ENCODE measurements at places on chromosomes 16 and 17. TPM values are rescaled to one million over a fixed set of nuclear protein-coding genes. Genes with fewer than 3 reads are reported as not detected.

Gene PDILT
- total RNA-seq: not detected

Gene RTN4RL1
- 0.83 TPM for total RNA-seq

Gene MYO1C
- total RNA-seq: 57.2 TPM

Gene UNK
- 40.6 TPM for total RNA-seq

Gene KRT16
- total RNA-seq: 1.0 TPM

Gene CHD9NB
- total RNA-seq: 0.17 TPM

Gene TERB1
- not detected for total RNA-seq

Gene OTOA
- total RNA-seq: not detected

Gene ENPP7
- total RNA-seq: not detected

GRCh38 chr17:62780269-62780668, 27.8 kb downstream of the MARCHF10 start:
- peak; percentile 51 for DNase-seq

- no peak for DNase-seq
These were observed 104.8 kb downstream of the CACNG3 start for GRCh38 chr16:24360936-24361335.

- no peak for DNase-seq
These were observed 34.3 kb upstream of the ATP2C2 start for GRCh38 chr16:84334058-84334457.

- no peak for DNase-seq
These were observed 14.9 kb downstream of the CEP112 start for GRCh38 chr17:66177048-66177447.

- no peak for DNase-seq
These were observed 10.4 kb downstream of the TP53I13 start for GRCh38 chr17:29578626-29579485.

- no peak for DNase-seq
These were observed 1.4 kb upstream of the MAP1LC3B start for GRCh38 chr16:87390641-87391323.

- DNase-seq: no peak
These were observed 22.5 kb downstream of the HEXIM2 start for GRCh38 chr17:45184144-45184543.

- DNase-seq: no peak
These were observed 17.4 kb upstream of the MYO15B start for GRCh38 chr17:75570034-75570676.

DNA sequence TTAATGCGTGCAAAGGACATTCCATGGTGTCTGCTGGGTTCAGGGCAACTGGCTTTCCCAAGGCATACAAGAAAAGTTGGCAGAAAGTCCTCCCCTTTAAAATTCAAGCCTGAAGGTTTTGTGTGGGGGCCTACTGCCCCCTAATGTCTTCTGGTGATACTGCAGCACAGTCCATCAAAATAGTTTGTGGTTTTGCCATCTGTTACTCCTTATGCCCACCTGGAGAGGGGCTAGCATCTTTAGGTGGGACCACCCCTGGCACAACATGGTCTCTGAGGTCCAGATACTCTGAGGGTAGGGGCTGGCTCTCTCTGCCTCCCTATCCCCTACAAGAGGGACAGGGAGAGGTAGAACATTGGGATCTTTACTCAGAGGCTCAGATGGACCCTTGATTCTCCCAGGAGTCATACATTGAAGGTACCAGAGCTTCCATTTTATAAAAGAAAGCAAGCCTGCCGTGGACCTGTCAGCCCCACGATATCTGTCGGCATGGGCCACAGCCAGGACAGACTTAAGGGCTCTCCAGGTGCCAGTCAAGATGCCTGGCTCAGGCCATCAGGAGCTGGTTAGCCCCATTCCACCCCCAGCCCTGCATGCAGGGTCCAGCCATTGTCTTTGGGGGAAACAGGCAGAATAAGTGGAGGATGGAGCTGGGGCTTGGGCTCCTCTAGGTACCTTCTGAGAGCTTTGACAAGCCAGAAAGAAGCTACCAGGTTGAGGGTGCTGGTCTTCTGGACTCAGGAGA, 6.3 kb downstream of the ESRP2 start:
- no peak for DNase-seq

GRCh38 chr17:60952747-60953146, 275.1 kb downstream of the BCAS3 start:
- no peak for DNase-seq

DNA sequence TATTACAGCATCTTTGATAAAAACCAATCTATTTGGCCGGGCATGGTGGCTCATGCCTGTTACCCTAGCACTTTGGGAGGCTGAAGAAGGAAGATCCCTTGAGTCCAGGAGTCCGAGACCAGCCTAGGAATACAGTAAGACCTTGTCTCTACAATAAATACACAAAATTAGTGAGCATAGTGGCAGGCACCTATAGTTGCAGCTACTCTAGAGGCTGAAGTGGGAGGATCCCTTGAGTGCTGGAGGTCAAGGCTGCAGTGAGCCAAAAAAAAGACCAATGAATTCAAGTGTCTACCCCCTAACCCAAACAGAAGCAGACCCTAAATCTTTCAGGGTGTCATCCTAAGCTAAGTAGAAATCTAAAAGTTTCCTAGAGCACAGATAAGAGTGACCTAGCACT, 7.3 kb upstream of the MEIOC start:
- no peak for DNase-seq

- no peak for DNase-seq
These were observed 17.5 kb upstream of the SPNS2 start for GRCh38 chr17:4480929-4481898.

DNA sequence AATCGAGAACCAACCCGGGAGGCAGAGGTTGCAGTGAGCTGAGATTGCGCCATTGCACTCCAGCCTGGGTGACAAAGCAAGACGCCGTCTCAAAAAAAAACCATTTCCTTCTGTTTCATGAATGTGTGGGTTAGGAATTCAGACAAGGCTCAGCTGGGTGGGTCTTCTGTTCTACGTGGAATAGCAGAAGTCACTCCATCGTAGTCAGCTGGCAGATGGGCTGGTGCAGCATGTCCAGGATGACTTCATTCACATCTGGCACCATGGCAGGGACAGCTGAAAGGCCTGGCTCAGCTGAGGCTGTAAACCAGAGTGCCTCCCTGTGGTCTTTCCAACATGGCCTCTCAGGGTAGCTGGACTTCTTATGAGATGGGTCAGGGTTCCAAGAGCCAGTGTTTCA, 89.0 kb downstream of the C17orf67 start:
- DNase-seq: no peak

GRCh38 chr16:51095084-51095881, 55.8 kb downstream of the SALL1 start:
- DNase-seq: no peak

GRCh38 chr17:31388770-31389656, 2.5 kb upstream of the RAB11FIP4 start:
- peak; percentile 50 for DNase-seq

GRCh38 chr17:19867079-19867328, 732 bp downstream of the ULK2 start:
- DNase-seq: peak; percentile 70

DNA sequence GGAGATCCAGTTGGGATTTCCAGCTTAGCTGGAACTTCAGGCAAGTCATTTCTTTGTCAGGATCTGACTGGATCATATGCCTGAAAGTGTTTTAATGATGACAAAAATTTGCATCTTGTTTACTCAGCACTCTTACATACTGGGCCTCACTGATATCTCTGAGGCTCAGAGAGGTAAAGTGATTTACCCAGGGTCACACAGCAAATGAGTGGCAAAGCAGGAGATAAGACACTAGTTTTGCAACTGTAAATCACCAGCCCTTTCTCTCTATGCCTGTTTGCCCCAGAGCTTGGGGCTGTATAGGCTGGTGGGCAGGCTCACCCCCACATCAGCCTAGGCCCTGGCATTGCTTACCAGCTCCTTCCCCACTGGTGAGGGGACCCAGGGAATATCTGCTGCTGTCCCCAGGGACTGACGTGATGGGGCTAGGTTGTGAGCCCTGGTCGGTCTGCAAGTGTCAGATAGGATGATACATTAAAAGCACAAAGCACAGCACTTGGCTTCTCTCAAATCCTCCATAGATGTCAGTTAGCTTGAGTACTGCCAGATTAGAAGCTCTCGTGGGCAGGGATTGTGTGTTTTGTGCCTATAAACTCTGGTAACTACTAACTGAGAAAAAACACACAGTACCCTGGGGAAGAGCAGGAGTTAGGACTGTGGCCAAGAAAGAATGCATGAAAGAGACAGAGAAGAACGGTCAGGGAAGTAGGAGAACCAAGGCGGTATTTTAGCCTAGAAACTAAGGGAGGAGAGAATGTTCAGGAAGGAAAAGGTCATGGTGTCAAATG, 165.4 kb downstream of the COPRS start:
- DNase-seq: no peak

DNA sequence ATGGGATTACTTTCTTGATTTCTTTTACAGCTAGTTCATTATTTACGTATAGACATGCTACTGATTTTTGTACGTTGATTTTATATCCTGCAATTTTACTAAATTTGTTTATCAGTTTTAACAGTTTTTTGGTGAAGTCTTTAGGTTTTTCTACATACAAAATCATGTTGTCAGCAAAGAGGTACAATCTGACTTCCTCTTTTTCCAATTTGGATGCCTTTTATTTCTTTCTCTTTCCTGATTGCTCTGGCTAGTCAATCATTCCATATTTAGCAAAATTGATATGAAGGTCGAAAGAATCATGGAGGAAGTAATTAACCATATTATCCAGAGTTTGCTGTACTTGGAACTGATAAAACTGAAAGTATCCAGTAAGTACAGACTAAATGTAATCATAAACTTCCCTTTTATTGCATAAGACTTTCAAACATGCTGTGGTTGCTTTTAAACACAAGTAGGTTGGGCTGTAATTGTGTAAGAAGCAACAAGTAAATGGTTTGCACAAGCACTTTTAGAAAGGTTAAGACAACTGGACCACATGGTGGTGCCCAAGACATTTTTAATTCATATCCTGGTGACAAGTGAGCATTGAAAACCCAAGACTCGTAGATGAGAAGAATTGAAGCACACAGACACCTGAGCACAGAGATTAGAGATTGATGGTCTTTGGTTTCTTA, 8.4 kb downstream of the GDE1 start:
- DNase-seq: no peak

DNA sequence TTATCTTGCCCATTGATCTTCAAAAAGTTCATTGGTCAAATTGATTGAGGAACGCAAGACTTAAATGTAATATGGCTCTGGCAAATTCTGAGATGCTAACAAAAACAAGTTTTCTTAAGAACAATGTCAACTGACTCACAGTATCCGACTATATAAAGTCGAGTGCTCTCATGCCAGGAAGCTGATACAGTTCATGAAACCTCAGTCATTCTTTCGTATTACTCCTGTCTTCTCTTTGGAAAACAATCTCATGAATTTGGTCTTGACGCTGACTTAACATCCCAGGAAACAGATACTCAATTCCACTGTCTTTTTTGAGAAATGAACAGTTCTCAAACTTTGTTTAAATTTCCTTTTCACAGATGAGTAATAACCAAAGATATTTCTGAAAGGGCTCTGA, 704.9 kb downstream of the MAF start:
- DNase-seq: peak; percentile 27

DNA sequence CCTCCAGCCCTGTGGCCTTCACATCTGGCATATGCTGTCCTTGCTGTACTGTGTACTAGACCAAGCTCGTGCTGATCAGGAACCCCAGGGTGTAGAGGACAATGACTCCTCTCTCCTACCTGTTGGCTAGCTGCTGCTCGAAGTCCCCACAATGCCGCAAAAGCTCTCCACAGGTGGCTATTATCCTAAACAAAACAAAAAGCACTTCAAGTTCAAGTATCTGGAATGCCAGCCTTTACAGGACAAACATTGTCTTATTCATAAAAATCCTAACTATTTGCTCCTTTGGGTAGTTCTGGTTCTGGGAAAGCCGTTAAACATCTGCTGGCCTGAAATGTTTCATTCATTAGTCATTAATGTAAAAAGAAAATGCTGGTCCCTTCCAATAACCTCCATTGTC, 42.8 kb downstream of the COG7 start:
- DNase-seq: no peak

- no peak for DNase-seq
These were observed 109.9 kb downstream of the TANC2 start for GRCh38 chr17:63075969-63076368.

- peak; percentile 47 for DNase-seq
These were observed 229.8 kb downstream of the CPPED1 start for GRCh38 chr16:12573730-12574383.

GRCh38 chr16:50445621-50446555, 77.1 kb upstream of the BRD7 start:
- no peak for DNase-seq

DNA sequence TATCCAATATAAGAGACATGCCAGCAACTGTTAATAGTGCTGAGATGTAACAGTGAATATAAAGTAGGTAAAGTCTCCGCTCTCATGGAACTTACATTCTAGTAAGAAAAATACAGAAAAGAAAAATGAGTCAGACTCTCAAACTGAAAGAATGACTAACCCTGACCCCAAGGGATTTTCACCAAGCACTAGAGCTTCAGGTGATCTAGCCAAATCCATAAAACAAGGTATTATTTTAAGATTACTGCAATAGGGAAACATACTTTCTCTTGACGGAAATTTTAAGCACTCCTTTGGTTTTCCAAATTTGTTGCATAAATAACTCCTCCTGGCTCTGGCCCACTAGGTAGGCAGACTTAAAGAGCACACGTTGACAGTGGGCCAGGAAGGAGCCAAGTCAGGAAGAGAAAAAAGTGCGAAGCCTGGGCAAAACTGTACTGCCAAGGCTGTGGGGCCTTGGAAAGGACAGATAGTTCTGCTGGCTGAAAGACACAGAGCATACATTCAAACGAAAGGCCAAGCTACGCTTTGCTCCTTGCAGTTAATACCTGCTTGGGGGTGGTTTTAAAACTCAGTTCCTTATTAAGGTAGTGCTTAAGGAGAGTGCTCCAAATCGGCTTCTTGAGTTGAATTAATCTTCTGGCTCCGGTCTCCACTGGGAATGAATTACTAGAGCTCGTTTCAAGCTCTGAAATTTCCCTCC, 1.4 kb downstream of the GOT2 start:
- peak; percentile 51 for DNase-seq

DNA sequence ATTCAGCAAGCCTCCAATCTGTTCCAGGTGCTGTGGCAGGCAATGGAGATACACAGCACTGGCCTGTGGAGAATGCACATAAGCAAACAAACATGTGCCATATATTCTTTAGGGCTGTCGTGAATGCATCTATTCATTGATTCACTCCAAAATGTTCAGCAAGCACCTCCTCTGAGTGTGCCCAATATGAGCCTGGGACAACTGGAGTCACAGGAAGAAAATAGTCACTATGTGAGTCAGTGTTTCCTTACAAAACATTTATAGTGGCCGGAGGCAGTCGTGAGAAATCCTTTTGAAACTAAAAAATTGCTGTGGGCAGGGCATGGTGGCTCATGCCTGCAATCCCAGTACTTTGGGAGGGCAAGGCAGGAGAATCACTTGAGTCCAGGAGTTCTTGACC, 310.1 kb downstream of the CA10 start:
- DNase-seq: no peak

GRCh38 chr17:34398990-34399389, 36.0 kb upstream of the CCL1 start:
- DNase-seq: no peak

GRCh38 chr16:82108100-82108499, 61.9 kb downstream of the MPHOSPH6 start:
- DNase-seq: no peak
